PC-3 (cell line): ENCODE measurements at places on chromosomes 6 and 20. TPM values are rescaled to one million over a fixed set of nuclear protein-coding genes. Genes with fewer than 3 reads are reported as not detected.

The PRSS16 gene
- total RNA-seq = 7.3 and 15.9 TPM in 2 replicates

GRCh38 chr6:109877028-109878004 lies 100.8 kb upstream of the GPR6 start:
- no peak for DNase-seq

The PAK5 gene
- total RNA-seq = not detected in 2 replicates

The RSPH9 gene
- not detected in 2 replicates for total RNA-seq

GRCh38 chr6:132888701-132889100 lies 74.3 kb downstream of the RPS12 start:
- DNase-seq = peak; percentile 11

- DNase-seq = no peak
Measured at GRCh38 chr6:130815200-130816071, 11.8 kb upstream of the SMLR1 start.

DNA sequence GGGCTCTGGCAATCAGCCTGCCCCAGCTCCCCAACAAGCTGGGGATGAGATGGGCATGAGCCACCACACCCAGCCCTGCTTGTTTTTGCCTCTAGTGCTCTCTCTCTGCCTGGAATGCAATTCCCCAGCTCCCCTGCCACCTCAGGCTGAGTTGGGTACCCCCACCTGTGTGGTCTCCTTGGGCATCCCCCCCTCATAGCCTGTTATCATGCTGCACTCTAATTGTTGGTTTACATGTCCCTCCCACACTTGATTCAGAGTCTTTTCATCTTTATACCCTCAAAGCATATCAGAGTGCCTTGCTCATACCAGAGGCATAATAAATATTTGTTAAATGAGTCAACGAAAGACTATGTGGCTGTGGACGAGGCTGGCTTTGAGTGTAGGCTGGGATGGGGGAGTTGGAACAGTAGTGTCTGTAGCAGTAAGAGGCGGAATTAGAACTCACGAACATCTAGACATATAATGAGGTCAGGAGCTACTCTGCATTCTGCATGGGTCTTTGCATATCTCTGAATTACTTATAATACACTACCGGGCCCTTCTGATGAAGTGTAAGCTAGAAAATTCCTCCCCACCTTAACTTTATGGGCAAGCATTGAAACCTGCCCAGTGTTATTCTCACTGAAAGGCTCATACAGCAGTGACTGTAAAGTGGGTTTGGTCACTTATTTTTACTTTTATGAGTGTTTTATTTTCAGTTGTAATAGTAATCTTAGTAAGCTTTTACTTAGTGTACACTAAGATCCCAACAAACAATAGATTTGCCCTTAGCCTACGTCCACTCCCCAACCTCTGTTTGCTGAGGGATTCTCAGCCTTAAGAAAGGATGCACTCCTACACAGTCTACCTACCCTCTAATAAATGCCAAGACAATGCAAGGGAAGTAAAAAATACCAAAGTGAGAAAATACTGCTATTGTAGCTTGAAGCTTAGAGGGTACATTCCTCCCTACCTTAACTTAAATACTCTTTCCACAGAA lies 58.7 kb downstream of the EDN1 start:
- peak; percentile 96 for DNase-seq
